Daoy (cell line): ENCODE measurements at places on chromosomes 7 and 10. TPM values are rescaled to one million over a fixed set of nuclear protein-coding genes. Genes with fewer than 3 reads are reported as not detected.

UCN3 gene
- not detected in 2 replicates for total RNA-seq

EPHA1 gene
- total RNA-seq: 0.09 TPM in 1 of 2 replicates, not detected in the other

LIPM gene
- not detected in 2 replicates for total RNA-seq

SLC26A3 gene
- total RNA-seq: not detected in 2 replicates

SFTPA1 gene
- not detected in 2 replicates for total RNA-seq

PIP gene
- not detected in 2 replicates for total RNA-seq

PDE6C gene
- total RNA-seq: not detected in 2 replicates

ACSM6 gene
- not detected in 2 replicates for total RNA-seq

ACTL6B gene
- total RNA-seq: not detected in 2 replicates

CLDN4 gene
- 0.15 and 1.4 TPM in 2 replicates for total RNA-seq

STRIP2 gene
- 9.2 and 9.6 TPM in 2 replicates for total RNA-seq

PTPRZ1 gene
- total RNA-seq: 0.12 and 0.17 TPM in 2 replicates

JAKMIP3 gene
- 0.24 and 0.51 TPM in 2 replicates for total RNA-seq

NXPH1 gene
- total RNA-seq: not detected in 2 replicates

IMPDH1 gene
- total RNA-seq: 76.1 and 81.1 TPM in 2 replicates

ZNF248 gene
- 0.51 and 2.3 TPM in 2 replicates for total RNA-seq

ADARB2 gene
- 0.11 and 0.39 TPM in 2 replicates for total RNA-seq

STEAP1 gene
- 24.9 and 28.5 TPM in 2 replicates for total RNA-seq

CTAGE4 gene
- 0.09 and 0.23 TPM in 2 replicates for total RNA-seq

AKR1C4 gene
- not detected in 2 replicates for total RNA-seq

ITIH5 gene
- 0.06 TPM in 1 of 2 replicates, not detected in the other for total RNA-seq

CTAGE15 gene
- 0.65 TPM in 1 of 2 replicates, not detected in the other for total RNA-seq

ASAH2B gene
- total RNA-seq: 4.5 and 5.5 TPM in 2 replicates

TBATA gene
- not detected in 2 replicates for total RNA-seq

ARMC3 gene
- not detected in 2 replicates for total RNA-seq

LRRN3 gene
- 20.0 and 26.1 TPM in 2 replicates for total RNA-seq

VSTM4 gene
- total RNA-seq: 3.3 and 9.5 TPM in 2 replicates

VTI1A gene
- total RNA-seq: 15.7 and 42.4 TPM in 2 replicates

MOGAT3 gene
- total RNA-seq: not detected in 2 replicates

TMEM270 gene
- total RNA-seq: 0.69 and 1.5 TPM in 2 replicates

MLXIPL gene
- total RNA-seq: 5.4 TPM in 1 of 2 replicates, not detected in the other

PSPH gene
- 113 and 129 TPM in 2 replicates for total RNA-seq

ZNF679 gene
- not detected in 2 replicates for total RNA-seq

CALML3 gene
- total RNA-seq: not detected in 2 replicates

TUBAL3 gene
- 0.23 and 0.54 TPM in 2 replicates for total RNA-seq

FGF8 gene
- not detected in 2 replicates for total RNA-seq

TMEM184A gene
- 1.7 and 5.9 TPM in 2 replicates for total RNA-seq

TAS2R41 gene
- total RNA-seq: not detected in 2 replicates

SLC4A2 gene
- 157 and 195 TPM in 2 replicates for total RNA-seq

TAS2R5 gene
- 0.06 TPM in 1 of 2 replicates, not detected in the other for total RNA-seq

TBX20 gene
- 1.9 and 7.6 TPM in 2 replicates for total RNA-seq

ZNF736 gene
- total RNA-seq: 8.1 and 8.9 TPM in 2 replicates

ITGA8 gene
- 0.06 TPM in 1 of 2 replicates, not detected in the other for total RNA-seq

MCM10 gene
- 29.4 and 30.3 TPM in 2 replicates for total RNA-seq

ODAD2 gene
- total RNA-seq: 1.9 and 2.3 TPM in 2 replicates
